ENCODE measurements at places on chromosomes 4 and X.

DNA sequence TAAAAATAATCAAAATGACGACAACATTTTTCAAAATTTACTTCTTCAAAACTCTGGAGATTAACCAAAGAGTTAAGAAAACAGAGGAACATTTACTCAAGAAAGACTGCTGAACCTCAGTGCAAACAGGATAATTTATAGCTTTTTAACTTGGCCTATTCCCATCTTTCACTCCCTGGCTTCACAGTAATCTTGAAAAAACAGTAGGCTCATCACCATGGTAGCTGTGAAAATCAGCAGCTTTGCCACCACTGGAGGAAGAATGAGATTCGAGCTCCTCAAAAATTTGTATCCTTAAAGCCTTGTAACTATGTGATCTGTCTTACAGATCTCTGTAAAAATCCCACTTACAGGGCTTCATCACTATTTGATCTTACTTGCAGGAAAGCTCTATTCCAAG lies 447.7 kb upstream of the CTSO start:
- no peak for DNase-seq

GRCh38 chrX:12301288-12301687 lies 163.0 kb downstream of the FRMPD4 start:
- no peak for DNase-seq

GRCh38 chr4:153223427-153223801 lies 19.2 kb downstream of the TRIM2 start:
- no peak for DNase-seq

DNA sequence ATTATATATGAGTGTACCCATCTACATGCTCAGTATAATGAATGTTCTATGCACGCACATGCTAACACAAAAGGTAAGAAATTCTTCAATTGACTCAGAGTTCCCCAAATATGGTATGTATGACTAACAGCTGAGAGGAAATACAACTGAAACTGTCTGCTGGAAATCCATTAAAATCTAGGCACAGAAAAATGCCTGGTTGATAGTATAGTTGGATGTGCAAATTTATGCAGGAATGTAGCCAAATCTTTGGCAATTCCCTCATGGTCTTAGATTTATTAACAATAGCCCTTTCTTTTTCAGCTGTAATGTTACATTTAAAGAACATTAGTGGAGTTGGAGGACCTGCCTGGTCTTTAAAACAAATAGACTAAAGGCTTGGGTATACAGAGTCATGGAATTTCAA lies 5.5 kb downstream of the CAMK2D start:
- no peak for DNase-seq

DNA sequence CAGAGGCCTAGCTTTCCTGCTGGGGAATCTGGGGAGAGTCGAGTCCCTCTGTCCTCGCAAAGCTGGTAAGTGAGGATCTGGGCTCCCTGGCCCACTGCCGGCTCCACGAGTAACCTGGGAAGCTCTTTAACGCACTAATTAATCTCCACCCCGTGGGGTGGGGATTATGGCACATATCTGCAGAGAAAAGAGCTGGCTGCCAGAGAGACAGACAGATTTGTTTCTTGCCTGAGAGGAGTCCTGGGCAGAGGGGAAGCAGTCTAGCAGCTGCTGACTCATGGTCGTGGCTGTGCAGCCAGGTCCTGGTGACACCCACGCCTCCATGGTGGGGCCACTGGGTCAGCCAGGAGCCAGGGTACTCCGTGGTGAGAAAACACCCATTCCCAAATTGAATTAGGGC lies 14.0 kb downstream of the SORCS2 start:
- no peak for DNase-seq

DNA sequence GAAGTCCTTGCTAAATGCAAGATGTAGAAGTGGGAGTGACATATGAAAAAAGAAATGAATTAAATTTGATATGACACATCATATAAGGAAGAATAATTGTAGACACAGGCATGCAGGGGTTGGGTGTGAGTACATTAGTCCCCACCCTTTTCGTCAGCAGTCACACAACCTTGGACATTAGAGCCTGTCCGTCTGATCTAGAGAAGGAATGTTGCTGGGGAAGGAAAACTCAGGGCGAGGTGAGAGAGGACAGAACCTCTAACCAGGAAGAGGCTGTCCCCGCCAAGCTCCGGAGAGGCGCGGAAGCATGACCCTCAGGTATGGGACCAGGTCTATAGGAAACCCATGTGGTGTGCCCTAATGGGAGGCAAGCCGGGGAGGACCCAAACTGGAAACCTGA lies 102.1 kb downstream of the RELL1 start:
- DNase-seq: no peak

GRCh38 chr4:1043651-1044468 lies 32.4 kb downstream of the FGFRL1 start:
- no peak for DNase-seq

DNA sequence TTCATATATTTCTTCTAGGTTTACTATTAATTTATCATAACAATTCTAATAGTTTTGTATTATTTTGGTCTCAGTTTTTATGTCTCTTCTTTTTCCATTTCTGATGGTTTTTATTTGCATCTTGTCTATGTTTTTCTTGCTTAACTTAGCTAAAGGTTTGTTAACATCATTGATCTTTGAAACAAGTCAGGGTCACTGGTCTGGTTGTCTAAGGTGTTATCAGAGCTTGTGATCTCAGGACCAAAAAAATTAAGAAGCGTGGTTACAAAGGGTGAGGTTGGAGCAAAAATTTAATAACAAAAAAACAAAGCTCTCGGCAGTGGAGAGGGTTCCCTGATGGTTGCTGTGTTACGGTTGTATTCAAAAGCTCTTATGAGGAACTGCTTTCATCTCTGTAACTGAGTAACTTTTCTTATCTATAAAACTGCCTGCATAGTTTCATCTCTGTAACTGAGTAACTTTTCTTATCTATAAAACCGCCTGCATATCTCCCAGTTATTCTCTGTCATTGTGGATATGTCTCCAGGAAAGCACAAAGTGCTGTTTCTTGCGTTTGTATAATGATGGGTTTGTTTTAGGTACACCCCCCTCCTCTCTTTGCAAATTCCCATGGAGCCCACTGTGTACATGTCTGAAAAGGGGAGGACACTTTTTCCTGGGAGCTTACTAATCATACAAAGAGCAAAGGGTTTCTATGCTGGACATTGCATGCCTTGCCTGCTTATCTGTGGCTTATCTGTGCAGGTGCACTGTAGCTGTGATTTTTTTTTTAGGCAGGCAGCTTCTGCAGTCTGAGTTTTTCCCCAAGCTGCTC lies 62.4 kb upstream of the UGT2B15 start:
- no peak for DNase-seq

DNA sequence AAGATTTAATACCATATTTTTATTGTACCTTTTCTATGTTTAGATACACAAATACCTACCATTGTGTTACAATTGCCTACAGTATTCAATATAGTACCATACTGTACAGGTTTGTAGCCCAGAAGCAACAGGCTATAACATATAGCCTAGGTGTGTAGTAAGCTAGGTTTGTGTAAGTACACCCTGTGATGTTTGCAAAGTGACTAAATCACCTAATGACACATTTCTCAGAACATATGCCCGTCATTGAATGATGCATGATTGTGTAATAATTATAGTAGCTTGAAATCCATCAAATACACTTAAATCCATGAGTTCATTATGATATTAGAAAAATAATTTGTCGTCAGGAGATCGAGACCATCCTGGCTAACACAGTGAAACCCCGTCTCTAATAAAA lies 30.8 kb downstream of the GAB3 start:
- no peak for DNase-seq

- no peak for DNase-seq
Observed at GRCh38 chr4:986428-986878, 391 bp upstream of the IDUA start.

DNA sequence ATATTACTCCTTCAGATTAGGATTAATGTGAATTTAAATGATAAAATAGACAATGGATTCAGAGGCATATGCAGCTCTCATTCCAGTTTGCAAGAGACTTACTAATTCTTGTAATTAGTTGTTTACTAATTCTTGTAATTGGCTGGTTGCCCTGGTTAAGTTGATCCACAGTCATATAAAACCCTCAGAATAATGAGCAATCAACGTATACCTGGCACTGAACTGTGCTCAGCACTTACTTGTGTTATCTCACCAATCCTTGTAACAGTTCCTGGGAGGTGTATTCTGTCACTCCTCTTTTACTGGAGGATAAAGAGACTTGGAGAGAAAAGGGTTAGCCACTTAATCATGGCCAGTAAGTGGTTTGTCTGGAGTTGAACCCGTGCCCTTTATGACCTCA lies 10.5 kb downstream of the HERC5 start:
- DNase-seq: no peak

DNA sequence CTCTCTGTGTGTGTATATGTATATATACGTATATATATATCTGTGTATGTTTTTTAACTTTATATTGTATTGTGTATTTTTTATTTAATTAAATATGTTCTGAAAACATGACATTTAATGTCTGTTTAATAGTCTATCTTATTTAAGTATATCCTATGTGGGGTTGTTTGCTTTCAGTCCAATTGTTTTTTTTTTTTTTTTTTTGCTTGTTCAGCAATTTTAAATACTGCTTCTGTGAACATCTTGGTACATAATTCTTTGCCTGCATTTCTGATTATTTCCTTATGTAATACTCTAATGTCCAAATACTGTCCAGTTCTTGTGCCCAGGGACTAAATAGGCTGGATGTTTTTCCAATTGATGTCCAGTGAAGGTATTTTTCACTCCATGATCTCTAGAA lies 45.1 kb upstream of the MAD2L1 start:
- DNase-seq: no peak

GRCh38 chrX:130896026-130896425 lies 7.0 kb downstream of the ENOX2 start:
- no peak for DNase-seq

GRCh38 chr4:71526637-71527406 lies 188.0 kb downstream of the SLC4A4 start:
- no peak for DNase-seq

- DNase-seq: no peak
Observed at GRCh38 chr4:83019794-83020494, 9.3 kb upstream of the LIN54 start.

GRCh38 chr4:71156616-71157015 lies 163.2 kb downstream of the DCK start:
- DNase-seq: no peak

GRCh38 chrX:133660281-133660680 lies 245.0 kb upstream of the GPC4 start:
- DNase-seq: no peak

DNA sequence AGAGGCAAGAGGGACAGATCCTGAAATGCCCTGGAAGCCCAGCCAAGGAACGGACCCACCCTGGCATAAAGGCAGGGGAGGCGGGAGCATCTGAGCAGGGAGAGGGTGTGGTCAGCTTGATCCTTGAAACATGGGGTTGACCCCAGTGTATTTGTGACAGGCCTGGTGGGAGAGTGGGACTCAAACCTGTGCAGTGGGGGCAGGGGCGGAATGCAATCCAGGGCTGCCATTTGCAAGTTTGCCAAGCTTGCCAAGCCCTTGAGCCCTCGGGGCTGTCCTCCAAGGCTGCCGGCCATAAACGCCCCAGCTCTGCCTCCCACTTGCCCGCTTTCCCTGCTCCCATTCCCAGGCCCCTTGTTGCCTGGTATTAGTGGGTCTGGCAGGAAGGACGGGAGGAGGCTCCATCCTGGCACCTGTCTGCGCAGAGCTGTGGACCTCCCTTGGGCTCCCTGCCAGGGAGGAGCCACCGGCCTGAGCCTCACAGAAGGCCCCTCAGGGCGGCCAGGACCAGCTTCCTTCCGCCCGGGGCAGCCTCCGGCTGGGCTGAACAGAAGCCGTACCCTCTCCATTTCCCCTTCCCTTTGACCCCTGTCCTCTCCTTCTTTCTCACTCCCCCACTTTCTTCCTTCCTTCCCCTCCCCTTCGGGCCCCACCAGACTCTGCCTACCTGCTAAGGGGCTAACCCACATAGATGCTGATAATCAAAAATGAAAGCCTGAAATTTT lies 661 bp downstream of the S100P start:
- no peak for DNase-seq

DNA sequence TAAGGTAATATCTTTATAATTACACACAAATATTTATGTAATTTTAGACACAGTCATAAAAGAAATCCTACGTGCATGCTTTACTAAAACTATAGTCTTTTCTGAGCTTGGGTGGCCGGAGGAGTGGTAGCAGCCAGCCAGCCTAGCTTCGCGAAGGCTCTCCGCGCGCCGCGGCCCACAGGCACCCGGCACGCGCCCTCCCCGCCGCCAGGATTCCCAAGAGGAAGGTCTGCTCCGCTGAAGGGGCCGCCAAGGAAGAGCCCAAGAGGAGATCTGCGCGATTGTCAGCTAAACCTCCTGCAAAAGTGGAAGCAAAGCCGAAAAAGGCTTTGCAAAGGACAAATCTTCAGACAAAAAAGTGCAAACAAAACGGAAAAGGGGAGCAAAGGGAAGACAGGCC lies 8.7 kb upstream of the PJA1 start:
- DNase-seq: no peak

- DNase-seq: no peak
Observed at GRCh38 chrX:107153005-107153404, 34.4 kb upstream of the RBM41 start.

GRCh38 chrX:78383594-78383993 lies 56.2 kb upstream of the CYSLTR1 start:
- no peak for DNase-seq
